AG09319 (cell line): ENCODE measurements at places on chromosomes 4 and X.

- DNase-seq, result no peak
Measured at GRCh38 chrX:122869171-122869570, 314.9 kb upstream of the GRIA3 start.

- no peak for DNase-seq
Measured at GRCh38 chrX:30795981-30796958, 92.8 kb downstream of the TAB3 start.

DNA sequence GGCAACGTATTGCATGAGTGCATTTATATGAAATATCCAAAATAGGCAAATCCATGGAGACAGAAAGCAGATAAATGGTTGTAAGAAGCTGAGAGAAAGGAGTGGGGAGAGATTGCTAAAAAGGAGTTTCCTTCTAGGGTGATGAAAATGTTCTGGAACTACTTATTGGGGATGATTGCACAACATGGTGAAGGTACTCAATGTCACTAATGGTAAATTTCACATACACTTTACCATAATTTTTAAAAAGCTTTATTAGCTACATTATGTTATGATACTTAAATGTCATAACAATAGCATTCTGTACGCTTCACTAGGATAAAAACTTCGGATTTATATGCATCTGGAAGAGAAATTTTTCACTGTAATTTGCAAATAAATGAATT, 56.7 kb upstream of the WDR19 start:
- DNase-seq, result no peak

- no peak for DNase-seq
Measured at GRCh38 chrX:79146640-79147390, 2.3 kb downstream of the GPR174 start.

GRCh38 chr4:80195441-80196140, 1.7 kb upstream of the PRDM8 start:
- DNase-seq, result no peak

- DNase-seq, result no peak
Measured at GRCh38 chrX:14801136-14801535, 71.7 kb downstream of the FANCB start.

DNA sequence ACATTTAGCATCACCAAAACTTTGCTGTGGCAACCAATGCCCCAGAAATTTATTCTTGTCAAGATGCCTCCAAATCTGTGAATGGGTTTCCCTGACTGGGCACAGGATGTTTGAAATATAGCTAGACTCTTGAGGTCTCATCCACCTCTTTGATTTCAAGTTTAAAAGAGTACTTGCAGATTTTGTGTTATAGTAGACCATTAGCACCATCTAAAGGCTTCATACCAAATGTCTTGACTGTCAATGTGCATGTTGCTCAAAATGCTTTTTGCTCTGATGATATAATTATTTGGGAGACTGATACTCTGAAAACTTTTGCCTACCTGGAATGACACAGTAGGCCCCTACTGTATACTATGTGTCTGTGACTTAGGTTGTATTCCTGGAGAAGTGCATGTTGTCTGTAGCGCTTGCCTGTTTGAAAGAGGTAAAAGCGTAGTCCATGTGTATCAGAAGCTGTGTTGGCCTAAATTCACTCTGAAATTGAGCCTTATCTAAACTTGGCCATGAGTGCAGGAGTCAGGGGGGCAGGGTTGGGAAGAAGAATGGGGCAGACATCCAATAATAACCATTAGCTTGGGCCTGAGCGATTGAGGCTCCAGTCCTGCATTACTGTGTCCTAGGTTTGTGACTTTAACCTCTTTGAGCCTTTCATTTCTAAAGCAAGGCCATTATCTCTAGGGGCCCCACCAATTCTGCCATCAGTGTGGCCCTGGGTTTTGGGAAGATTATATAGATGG, 33.8 kb downstream of the NDP start:
- DNase-seq, result no peak

- DNase-seq, result no peak
Measured at GRCh38 chrX:134999469-134999868, 8.7 kb downstream of the SMIM10 start.

- DNase-seq, result no peak
Measured at GRCh38 chr4:138897811-138898226, 117.8 kb upstream of the NOCT start.

DNA sequence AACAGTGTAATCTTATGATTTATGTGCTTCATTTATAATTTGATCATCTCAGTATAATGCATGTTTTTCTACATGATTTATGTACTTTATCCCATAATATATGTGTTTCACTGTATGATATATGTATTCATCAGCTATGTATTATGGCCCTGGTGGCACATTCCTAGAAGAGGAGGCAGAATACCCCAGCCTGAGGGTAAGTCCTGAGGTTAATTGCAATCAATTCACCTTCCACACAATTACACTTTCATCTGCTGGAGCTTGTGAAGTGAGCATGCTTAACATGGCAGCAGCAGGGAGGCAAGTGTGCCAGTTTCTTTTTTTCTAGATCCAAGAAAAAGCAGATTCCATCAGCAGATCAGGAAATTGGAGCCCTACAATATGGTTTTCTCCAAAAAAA, 81.2 kb downstream of the CXXC4 start:
- no peak for DNase-seq

- DNase-seq, result no peak
Measured at GRCh38 chr4:21763855-21764254, 184.7 kb downstream of the KCNIP4 start.
